GM18507 (cell line): ENCODE measurements at places on chromosomes 6 and 20.

DNA sequence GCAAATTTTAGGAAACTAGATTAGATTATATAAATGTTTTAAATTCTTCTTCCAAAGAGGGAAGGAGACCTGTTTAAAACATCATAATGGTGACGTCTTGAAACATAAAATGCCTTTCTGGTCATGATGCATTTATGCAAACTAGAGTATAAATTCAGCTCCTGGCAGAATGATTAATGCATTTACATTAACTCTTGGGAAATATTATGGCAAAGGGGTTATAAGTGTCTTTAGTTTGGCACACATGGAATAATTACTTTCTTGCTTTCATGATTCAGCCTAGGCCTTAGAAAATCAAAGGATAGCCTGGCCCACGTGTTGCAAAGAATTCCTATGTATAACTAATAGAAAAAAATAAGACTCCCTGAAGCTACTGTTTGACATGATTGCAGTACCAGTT is 639.2 kb downstream of the RFPL4B start:
- no peak for DNase-seq

GRCh38 chr6:157273756-157274470 is 49.4 kb downstream of the TMEM242 start:
- peak; percentile 47 for DNase-seq

DNA sequence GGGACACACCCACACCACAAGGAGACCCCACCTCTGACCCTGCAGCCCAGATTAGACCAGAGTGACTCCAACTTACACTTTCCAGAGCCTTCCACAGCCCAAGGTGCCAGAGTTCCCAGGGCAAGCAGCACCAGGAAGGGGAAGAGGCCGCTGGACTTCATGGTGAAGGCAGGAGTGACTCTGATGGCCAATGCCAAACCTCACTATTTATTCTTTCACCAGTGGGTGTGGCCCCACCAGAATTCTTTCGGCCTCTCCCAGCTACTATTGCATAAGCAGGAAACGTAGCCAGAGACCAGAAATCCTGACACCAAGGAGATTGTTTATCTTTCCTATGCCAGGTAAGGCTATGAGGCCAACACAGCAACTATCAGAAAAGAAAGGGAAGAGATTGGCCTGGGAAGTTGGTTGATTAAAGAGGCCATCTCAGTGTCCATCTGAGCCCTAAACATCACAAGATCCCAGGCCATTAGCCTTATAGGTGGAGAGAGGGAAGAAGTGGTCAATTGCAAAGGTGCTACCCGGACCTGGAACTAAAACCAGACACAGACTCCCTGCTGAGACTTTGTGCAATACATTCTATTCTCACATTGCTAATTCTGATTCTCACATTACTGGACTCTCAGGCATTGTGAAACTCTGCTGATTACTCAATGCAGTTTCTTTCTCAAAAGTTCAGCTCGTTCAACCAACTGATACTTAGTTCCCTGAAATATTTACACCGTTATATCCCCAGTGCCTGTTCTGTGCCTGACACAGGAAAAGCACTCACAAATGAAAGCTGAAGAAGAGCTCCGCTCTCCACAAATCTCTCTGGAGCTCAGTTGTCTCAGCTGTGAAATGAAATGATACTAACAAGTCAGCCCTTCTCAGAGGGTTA is at the start of gene SLPI:
Gene SLPI, minus strand, starts transcription at position 182 of the 880 bp plus-strand sequence. Its CDS starts 21 bp downstream, at position 161.
- no peak for DNase-seq

DNA sequence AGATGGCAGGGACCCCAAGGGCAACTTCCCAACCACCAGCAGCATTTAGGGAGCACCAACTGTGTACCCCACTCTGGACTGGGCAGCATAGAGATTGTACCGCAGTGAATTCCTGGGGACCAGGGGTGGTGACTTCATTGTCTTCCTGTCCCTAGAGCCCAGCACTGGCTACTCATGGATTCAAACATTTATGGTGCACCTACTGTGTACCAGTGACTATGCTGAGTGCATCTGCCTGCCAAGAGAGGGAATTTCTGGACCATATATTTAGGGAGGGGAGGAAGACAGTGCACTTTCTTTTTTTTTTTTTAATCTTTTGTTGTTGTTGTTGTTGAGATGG is 55.3 kb downstream of the UBE2V1 start:
- no peak for DNase-seq

GRCh38 chr20:41034239-41034638 is 5.6 kb downstream of the TOP1 start:
- DNase-seq, result no peak

GRCh38 chr6:11536795-11537194 is 754 bp upstream of the TMEM170B start:
- no peak for DNase-seq

DNA sequence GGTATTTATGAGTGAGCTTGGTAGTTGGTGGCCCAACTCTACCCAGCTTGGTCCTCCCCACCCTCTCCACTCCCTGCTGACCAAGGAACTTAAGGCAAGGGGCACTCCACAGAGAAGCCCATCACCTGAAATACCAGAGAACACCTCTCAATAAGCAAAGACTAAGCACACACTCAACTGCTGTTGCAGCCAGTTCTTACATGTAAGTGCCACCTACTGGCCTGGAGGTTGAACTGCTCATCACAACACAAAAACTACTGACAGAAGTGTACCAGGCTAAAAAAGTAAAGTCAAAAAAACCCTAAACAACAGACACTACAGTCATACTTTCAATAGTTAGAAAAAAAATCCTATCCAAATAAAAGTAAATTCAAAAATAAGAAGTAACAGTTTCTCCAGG is 146.2 kb downstream of the FAM83B start:
- no peak for DNase-seq

GRCh38 chr6:90290811-90291420 is 5.7 kb downstream of the BACH2 start:
- no peak for DNase-seq

- DNase-seq, result no peak
Measured at GRCh38 chr20:1566701-1567100, 9.2 kb upstream of the SIRPD start.
